ENCODE measurements at places on chromosomes 2 and 18. TPM values are rescaled to one million over a fixed set of nuclear protein-coding genes. Genes with fewer than 3 reads are reported as not detected.

DNA sequence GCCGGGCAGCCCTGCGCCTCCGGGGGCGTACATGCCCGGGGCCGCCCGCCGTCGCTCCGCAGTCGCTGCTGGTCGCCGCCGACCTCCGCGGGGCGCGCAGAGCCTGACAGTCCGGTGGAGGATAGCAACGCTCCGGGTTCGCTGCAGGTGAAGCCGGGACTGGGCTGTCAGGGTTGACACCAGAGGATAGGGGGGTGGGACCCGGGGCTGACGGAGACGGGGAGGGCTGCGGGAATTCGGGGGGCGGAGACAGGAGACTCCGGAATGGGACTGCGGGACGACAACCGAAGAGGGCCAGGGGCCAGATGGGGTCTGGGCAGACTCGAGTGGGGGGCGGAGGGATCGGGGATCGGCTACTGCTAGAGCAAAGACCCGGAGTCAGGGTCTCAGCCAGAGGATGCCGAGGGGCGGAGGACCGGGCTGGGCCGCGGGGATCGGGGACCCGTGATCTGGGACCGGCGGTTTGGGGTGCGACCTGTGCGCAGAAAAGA, 403 bp downstream of the TMEM127 start:
- DNase-seq, result no peak
- no peak overlapping the region for H3K27ac ChIP-seq
- H3K4me3 ChIP-seq, result peak overlapping the region; percentile 69
- H3K27me3 ChIP-seq, result no peaks in the 10 kb centered on the region

DNA sequence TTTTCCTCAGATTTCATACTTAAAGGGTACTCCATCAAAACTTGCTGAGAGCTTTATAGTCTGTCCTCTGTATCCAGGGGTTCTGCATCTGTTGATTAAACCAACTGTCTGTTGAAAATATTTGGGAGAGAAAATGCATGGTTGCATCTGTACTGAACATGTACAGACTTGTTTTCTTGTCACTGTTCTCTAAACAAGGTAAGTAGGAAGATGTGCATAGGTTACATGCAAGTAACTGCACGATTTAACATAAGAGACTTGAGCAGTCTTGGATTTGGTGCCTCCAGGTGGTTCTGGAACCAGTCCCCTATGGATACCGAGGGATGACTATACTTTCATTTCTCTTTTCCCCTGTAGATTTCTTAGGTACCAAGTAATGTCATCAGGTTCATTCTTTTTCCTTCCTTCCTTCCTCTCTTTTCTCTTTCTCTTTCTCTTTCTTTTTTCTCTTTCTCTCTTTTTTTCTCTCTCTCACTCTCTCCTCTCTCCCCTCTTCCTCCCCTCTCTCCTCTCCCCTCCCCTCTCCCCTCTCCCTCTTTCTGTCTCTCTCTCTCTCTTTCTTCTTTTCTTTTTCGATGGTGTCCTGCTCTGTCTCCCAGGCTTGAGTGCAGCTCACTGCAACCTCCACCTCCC, 23.2 kb downstream of the ADNP2 start:
- no peak overlapping the region for H3K4me3 ChIP-seq
- H3K27me3 ChIP-seq, result no peaks in the 10 kb centered on the region
- H3K36me3 ChIP-seq, result peaks cover 16% of the 10 kb centered on the region
- H3K27ac ChIP-seq, result no peak overlapping the region

DNA sequence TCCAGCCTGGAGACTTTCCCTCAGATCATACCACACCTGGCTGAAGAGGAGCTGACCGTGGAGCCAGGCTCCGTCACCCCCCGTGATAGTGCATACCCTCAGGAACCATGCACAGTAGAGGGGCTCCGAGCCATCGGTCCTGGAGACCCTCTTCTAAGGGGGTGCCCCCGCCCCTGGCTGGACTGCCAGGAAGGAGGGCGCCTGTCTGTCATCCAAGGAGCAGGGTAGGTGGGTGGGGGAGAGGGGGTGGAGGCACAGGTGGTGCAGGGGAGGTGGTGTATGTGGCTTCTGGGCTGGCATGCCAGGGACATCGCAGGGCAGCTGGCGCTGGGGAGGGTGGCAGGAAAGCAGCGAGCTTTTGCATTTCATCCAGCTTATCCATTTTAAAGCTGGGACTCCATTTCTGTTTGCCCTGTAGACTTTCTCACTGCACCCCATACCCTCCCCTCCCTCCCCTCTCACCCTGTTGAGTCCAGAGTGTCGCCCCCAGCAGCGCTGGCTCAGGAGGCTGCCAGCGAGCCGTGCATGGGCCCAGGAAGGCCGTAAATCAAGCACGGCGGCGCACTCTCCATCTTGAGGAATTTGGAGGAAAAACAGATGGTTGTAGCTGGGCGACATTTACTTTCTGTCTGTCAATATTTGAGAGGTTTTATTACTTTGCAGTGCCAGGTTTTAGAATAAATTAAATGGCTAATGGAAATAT, 56.2 kb upstream of the HS6ST1 start:
- no peaks in the 10 kb centered on the region for H3K27me3 ChIP-seq
- peaks cover 15% of the 10 kb centered on the region for H3K4me1 ChIP-seq
- DNase-seq, result no peak
- H3K4me3 ChIP-seq, result no peak overlapping the region
- no peaks in the 10 kb centered on the region for H3K36me3 ChIP-seq
- no peak overlapping the region for H3K27ac ChIP-seq

NEB gene
- 2.6 TPM for total RNA-seq

NMUR1 gene
- total RNA-seq, result 0.56 TPM

DNA sequence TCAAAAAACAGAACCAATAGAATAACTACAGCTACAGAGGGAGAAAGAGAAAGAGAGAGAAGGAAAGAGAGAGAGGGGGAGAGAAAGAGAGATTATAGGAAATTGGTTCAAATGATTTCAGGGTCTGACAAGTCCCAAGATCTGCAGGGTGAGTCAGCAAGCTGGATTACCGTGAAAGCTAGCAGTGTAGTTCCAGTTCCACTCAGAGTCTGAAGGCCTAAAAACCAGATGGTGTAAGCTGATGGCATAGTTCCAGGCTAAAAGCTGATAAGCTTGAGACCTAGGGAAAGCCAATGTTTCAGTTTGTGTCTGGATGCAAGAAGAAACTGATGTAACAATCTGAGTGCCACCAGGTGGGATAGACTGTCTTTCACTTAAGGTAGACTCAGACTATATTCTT, 397.7 kb downstream of the TRIB2 start:
- no peaks in the 10 kb centered on the region for H3K4me1 ChIP-seq
- no peaks in the 10 kb centered on the region for H3K36me3 ChIP-seq
- no peak overlapping the region for H3K27ac ChIP-seq
- no peaks in the 10 kb centered on the region for H3K27me3 ChIP-seq
- DNase-seq, result no peak

- no peaks in the 10 kb centered on the region for H3K27me3 ChIP-seq
- no peak overlapping the region for H3K27ac ChIP-seq
- no peak overlapping the region for H3K4me3 ChIP-seq
- no peaks in the 10 kb centered on the region for H3K36me3 ChIP-seq
- no peak for DNase-seq
Observed at GRCh38 chr2:146979746-146980145, 865.1 kb upstream of the ACVR2A start.

DNA sequence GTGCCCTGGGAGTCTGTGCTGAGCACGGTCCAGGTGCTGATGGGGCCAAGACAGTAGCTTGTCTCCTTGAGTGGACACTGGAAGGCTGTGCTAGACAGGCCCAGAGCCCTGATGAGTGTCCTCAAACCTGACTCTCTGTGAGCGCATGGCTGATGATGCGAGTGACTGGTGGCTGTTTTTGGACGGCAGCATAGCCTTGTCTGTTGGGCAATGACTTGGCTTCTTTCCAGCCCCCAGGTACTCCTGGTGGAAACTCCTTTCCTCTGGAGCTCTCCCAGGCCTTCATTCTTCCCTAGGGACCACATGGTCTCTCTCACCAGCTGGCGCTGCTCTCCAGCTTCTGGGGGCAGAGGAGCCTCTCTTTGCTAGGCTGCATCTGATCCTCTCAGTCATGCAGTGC, 207.6 kb upstream of the SMIM21 start:
- no peak overlapping the region for H3K27ac ChIP-seq
- H3K4me1 ChIP-seq, result peaks cover 12% of the 10 kb centered on the region
- H3K36me3 ChIP-seq, result no peaks in the 10 kb centered on the region
- H3K4me3 ChIP-seq, result no peak overlapping the region

- no peak for DNase-seq
- H3K27me3 ChIP-seq, result no peaks in the 10 kb centered on the region
- no peaks in the 10 kb centered on the region for H3K4me1 ChIP-seq
- H3K4me3 ChIP-seq, result no peak overlapping the region
- no peak overlapping the region for H3K27ac ChIP-seq
Observed at GRCh38 chr2:860259-860855, 90.3 kb upstream of the SNTG2 start.

DNA sequence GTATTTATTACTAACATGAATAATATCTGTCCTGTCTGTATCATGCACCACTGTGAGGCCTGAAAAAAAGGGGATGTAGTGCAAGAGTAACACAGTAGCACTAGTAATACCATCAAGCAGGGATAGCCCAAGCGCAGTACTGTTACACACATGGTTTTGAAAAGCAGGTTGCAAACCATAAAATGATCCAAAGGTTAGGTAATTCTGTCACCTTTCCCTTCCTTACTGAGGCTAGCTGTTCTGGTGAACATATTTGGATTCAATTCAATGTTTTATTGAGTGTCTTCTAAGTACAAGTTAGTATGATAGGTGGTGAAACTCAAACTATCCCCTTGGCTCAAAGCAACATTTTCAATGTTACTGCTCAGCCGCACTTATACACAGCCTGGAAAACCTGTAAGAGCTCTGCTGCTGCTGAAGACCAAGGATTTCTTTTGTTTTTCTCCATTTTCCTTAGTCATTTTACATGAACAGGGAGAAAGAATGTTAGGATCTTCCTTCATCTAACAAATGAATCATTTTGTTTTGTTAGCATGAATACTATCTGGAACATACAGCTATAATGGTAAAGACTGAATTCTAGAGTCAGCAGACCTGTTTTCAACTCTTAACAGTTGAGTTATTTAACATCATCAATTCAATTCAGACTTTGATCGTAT, 102.5 kb upstream of the ITPRID2 start:
- DNase-seq, result no peak
- H3K4me3 ChIP-seq, result no peak overlapping the region

GKN2 gene
- not detected for total RNA-seq

GRCh38 chr2:141957827-141958450, 172.9 kb downstream of the LRP1B start:
- no peak overlapping the region for H3K27ac ChIP-seq
- no peaks in the 10 kb centered on the region for H3K4me1 ChIP-seq
- H3K27me3 ChIP-seq, result no peaks in the 10 kb centered on the region
- no peak for DNase-seq
- no peaks in the 10 kb centered on the region for H3K36me3 ChIP-seq

DNA sequence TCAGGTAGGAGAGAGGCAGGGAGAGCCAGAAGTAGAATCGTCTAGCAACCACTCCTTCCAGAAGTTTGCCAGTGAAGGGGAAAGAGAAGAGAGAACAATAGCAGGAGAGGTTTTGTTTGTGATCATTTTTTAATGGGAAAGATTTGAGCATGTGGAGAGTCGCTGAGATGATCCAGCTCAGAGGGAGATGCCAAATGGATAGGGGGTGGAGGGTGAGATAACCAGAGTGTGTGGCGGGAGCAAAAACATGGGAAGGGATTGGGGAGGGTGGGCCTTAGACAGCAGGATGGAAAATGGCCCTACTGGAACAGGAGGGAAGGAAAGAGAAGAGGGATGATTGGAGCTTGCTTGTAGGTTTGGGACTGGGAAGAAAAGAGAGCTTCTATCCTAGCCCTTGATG, 269.8 kb downstream of the GLI2 start:
- no peak overlapping the region for H3K27ac ChIP-seq
- H3K4me1 ChIP-seq, result peaks cover 6% of the 10 kb centered on the region
- no peak for DNase-seq
- H3K4me3 ChIP-seq, result no peak overlapping the region
- H3K27me3 ChIP-seq, result no peaks in the 10 kb centered on the region

GRCh38 chr2:234156326-234156725, 105.8 kb downstream of the SPP2 start:
- no peak for DNase-seq
- H3K27ac ChIP-seq, result no peak overlapping the region

All from H1 (cell line).